ENCODE measurements at places on chromosomes 12 and 14. TPM values are rescaled to one million over a fixed set of nuclear protein-coding genes. Genes with fewer than 3 reads are reported as not detected.

Gene RNF34
- 31.9 TPM for polyA plus RNA-seq

- no peak for DNase-seq
These were observed 17.8 kb downstream of the STK38L start for GRCh38 chr12:27261866-27262265.

Gene SLC7A8
- polyA plus RNA-seq: 0.88 TPM

- DNase-seq: no peak
These were observed 501.8 kb downstream of the PRKD1 start for GRCh38 chr14:29425705-29426482.

Gene SLCO1B1
- polyA plus RNA-seq: not detected

GRCh38 chr14:59132796-59133494 is 55.5 kb upstream of the DAAM1 start:
- DNase-seq: peak; percentile 31

GRCh38 chr14:74514471-74514941 is 20.9 kb downstream of the ISCA2 start:
- no peak for DNase-seq

- DNase-seq: no peak
These were observed 111.0 kb downstream of the MNAT1 start for GRCh38 chr14:60845523-60845922.

Gene NXPH4
- not detected for polyA plus RNA-seq

GRCh38 chr14:100664231-100664630 is 62.5 kb upstream of the DLK1 start:
- no peak for DNase-seq

- DNase-seq: no peak
These were observed 124.1 kb upstream of the E2F7 start for GRCh38 chr12:77189458-77189857.

Gene ADGRD1
- 0.07 TPM for polyA plus RNA-seq

GRCh38 chr12:12201274-12201758 is 65.5 kb downstream of the LRP6 start:
- no peak for DNase-seq

DNA sequence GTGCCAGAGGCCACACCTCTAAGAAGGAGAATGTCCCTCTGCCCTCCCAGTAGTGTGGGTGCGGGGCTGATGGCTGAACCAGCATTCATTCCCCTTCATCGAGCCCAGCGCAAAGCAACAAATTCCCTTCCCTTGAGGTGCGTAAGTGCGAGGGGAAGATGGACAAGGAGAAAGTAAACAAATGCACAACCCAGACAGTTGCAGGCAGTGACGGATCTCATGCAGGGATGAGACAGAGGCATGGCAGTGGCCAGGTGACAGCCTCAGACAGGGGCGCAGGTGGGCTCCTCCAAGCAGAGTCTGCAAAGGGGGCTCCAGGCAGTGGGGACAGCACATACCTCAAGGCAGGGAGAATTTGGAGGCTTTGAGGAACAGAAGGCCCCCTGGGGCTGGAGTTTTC is 2.3 kb upstream of the MYL2 start:
- DNase-seq: no peak

Measured in endothelial cell of umbilical vein (primary cell).